ENCODE measurements at places on chromosomes 11 and 22.

DNA sequence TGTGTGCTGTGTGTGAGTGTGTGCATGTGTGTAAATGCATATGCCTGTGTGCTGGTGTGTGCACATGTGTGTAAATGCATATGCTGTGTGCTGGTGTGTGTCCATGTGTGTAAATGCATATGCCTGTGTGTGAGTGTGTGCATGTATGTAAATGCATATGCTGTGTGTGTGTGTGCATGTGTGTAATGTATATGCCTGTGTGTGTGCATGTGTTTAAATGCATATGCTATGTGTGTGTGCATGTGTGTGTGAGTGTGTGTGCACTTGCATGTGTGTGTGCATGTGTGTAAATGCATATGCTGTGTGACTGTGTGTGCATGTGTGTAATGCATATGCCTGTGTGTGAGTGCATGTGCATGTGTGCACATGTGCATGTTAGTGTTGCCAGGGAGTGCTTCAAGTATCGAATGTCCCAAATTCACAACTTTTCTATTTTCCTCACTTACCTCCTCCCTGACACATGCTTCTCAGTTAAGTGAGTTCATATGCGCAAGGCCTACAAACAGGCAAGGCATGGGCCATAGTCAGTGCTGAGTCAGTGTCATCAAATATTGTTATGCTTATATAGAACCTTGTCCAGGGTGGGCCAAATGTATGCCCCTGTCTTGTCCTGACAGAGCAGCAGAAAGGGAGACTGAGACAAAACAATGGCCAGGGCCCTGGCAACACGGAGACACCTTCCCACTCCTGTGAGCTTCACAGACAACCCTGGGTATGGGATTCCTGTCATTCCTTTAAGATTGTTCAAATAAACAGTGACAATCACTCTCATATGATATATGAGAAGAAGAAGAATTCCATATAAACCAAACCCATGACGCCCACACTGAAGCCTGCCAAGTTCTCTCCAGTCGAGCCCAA, 38.6 kb downstream of the GGTLC2 start:
- H3K4me3 ChIP-seq: no peak overlapping the region
- no peaks in the 10 kb centered on the region for H3K27me3 ChIP-seq
- no peak for DNase-seq
- no peak overlapping the region for H3K27ac ChIP-seq
- no peaks in the 10 kb centered on the region for H3K4me1 ChIP-seq

GRCh38 chr22:50481440-50482106, at the start of gene ADM2:
Gene ADM2 (plus strand): TSS chr22:50481543. CDS start chr22:50481848, 305 bp downstream.
- peaks cover 7% of the 10 kb centered on the region for H3K27me3 ChIP-seq
- no peaks in the 10 kb centered on the region for H3K36me3 ChIP-seq
- peak within 1 kb of the TSS; percentile 74 for H3K27ac ChIP-seq

- no peak for DNase-seq
- H3K27me3 ChIP-seq: no peaks in the 10 kb centered on the region
- H3K4me1 ChIP-seq: no peaks in the 10 kb centered on the region
- no peak overlapping the region for H3K4me3 ChIP-seq
- no peak overlapping the region for H3K27ac ChIP-seq
Observed at GRCh38 chr11:17445240-17445795, 31.3 kb downstream of the ABCC8 start.

DNA sequence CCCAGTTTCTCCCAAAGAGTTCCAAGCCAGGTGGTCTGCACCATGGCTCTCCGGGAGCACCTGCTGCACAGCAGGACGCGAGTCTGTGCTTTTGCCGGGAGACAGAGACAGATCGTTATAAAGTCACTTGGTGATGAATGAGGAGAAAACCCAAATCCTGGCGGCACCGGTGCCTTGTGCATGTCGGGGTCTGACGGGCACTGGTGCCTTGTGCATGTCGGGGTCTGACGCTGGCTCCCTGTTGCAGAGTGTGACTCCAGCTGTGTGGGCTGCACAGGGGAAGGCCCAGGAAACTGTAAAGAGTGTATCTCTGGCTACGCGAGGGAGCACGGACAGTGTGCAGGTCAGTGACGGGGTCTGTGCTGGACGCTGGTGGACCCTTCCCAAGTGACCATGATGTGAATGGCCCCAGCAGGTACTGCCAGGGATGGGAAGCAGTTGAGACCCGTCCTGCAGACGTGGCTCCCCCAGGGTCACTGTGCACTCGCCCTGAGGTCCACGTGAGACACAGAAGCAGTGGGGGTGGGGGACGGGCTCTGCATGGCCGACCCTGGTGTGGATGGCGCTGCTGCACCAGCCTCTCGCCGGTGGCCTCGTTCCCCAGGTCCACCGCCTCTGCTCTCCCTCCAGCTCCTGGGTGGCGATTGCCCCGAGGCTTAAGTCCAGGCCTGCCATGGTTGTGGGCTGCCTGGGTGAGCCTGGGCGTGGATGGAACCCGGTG, 5.8 kb downstream of the CRELD2 start:
- H3K4me1 ChIP-seq: peaks cover 19% of the 10 kb centered on the region
- peaks cover 5% of the 10 kb centered on the region for H3K36me3 ChIP-seq
- no peak overlapping the region for H3K4me3 ChIP-seq
- no peak for DNase-seq
- H3K27ac ChIP-seq: no peak overlapping the region
- peaks cover 7% of the 10 kb centered on the region for H3K27me3 ChIP-seq

- no peaks in the 10 kb centered on the region for H3K4me1 ChIP-seq
- no peak overlapping the region for H3K4me3 ChIP-seq
- no peak overlapping the region for H3K27ac ChIP-seq
- no peak for DNase-seq
- H3K27me3 ChIP-seq: no peaks in the 10 kb centered on the region
- no peaks in the 10 kb centered on the region for H3K36me3 ChIP-seq
Observed at GRCh38 chr11:106683435-106683834, 334.8 kb downstream of the GUCY1A2 start.

DNA sequence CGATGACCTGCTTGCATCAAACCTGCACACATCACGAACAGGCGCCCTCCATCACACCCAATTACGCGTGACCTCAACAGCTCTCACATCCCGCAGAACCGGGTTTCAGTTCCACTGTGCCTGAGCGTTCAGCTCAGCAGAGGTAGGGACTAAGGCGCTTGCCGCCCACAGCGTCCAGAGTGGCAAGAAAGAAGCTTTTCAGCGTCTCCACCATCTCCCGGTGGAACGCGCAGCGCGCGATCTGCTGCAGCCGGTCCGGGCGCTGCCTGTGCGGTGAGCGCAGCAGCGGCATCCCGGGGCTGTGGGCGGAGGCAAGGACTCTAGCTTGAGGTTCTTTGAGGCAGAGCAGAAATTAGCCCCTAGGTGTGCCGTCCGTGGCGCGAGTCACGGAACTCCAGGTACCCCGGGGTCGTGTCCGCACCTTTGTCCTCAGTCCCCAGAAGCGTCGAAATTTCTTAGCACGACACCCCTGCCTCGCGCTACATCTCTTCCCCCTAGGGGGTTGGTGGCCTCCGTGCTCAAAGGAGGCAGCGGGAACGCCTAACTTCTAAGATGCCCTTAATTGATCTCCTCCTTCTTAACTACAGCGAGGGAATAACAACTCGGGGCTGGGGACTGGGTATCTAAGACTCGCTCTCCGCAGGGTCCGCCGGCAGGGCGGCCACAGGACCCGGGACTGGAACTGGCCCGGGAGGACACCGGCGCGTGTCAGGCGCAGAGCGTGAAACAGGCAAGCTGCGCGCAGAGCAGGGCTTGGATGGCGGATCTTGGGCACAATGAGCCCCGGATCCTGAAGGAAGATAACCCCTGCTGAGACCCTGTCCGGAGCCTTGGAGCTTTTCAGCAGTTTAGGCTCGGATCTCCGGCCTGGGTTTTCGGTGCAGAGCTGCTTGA, 1.7 kb upstream of the CALCA start:
- H3K27me3 ChIP-seq: peaks cover 18% of the 10 kb centered on the region
- peaks cover 41% of the 10 kb centered on the region for H3K4me1 ChIP-seq
- H3K27ac ChIP-seq: no peak overlapping the region
- no peaks in the 10 kb centered on the region for H3K36me3 ChIP-seq
- DNase-seq: no peak

- no peak for DNase-seq
- H3K36me3 ChIP-seq: no peaks in the 10 kb centered on the region
- no peak overlapping the region for H3K4me3 ChIP-seq
- H3K27me3 ChIP-seq: no peaks in the 10 kb centered on the region
- no peak overlapping the region for H3K27ac ChIP-seq
Observed at GRCh38 chr11:66996609-66997273, 21.6 kb downstream of the C11orf86 start.
